ENCODE measurements at places on chromosomes 13 and 19.

DNA sequence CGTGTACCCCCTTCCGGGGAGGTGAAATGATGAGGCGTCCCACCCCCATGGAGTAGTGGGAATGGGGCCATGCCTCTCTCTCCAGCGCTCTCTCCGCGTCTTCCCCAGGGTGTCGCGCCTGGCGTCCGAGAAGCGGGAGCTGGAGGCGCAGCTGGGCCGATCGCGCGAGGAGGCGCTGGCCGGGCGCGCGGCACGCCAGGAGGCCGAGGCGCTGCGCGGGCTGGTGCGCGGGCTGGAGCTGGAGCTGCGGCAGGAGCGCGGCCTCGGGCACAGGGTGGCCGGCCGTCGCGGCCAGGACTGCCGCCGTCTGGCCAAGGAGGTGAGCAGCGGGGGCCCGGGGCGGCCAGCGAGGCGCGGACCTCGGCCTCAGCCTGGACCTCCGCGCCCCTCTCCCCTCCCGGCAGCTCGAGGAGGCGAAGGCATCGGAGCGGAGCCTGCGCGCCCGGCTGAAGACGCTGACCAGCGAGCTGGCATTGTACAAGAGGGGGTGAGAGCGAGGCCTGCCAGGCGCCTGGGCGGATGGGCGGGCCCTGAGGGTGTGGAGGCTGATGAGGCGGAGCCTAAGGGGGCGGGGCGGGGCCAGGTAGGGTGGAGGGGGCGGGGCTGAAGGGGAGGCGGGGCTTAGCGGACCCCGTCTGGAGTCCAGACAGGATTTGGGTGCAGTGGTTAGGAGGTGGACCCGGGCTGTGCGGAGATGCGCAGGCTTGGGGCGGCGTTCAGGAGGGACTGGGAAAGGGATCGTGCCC is 7.7 kb downstream of the PGLYRP1 start:
- peak; percentile 93 for DNase-seq

- peak; percentile 12 for DNase-seq
These were observed 43.1 kb downstream of the RASA3 start for GRCh38 chr13:114089341-114089740.

DNA sequence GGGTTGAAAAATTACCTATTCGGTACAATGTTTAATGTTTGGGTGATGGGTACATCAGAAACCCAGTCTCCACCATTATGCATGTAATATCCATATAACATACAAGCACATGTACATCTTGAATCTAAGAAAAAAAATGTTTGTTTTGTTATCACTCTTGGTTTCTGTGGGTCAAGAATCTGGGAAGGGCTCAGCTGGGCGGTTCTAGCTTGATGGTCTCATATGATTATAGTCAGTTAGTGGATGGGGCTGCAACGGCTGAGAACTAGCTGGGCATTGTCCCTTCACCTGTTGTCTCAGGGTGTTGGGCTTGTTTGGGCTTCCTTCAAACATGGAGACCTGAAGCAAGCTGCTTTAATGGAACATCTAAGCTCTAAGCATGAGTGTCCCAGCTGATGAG is 4.7 kb downstream of the ADGRE3 start:
- DNase-seq, result no peak

GRCh38 chr19:17035842-17036424 is 9.3 kb upstream of the CPAMD8 start:
- DNase-seq, result peak; percentile 48

GRCh38 chr13:63446329-63446728 is 2030.7 kb upstream of the PCDH20 start:
- DNase-seq, result no peak

- no peak for DNase-seq
These were observed 232.6 kb downstream of the UQCRFS1 start for GRCh38 chr19:28980236-28980868.

DNA sequence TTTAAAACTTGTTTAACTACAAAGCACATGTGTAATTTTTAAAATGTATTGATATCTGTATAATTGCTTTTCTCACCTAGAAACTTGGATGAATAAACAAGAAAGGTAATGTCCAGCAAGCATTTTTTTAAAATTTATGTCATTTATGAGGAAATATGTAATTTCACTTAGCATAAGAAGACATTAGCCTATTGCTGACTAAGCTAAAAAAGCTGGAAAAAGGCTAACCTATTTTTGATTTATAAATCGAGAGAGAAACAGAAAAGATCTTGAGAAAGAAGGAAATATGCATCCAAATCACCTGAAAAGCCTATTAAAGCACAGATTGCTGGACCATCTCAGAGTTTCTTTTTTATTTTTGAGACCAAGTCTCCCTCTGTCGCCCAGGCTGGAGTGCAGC is 1181.3 kb downstream of the SLITRK1 start:
- peak; percentile 26 for DNase-seq

GRCh38 chr13:23380534-23380933 is 53.0 kb downstream of the SACS start:
- DNase-seq, result no peak

DNA sequence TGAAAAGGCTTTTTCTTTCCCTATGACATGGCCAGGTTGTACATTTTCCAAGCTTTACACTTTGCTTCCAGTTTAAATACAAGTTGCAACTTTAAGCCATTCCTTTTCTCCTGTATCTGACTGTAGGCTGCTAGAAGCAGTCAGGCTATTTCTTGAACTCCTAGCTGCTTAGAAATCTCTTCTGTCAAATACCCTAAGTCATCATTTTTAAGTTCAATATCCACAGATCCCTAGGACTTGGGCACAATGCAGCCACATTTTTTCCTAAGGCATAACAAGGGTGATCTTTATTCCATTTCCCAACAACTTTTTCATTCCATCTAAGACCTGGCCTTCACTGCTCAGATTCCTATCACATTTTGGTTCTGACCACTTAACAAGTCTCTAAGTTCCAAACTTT is 142.7 kb upstream of the TUBA3C start:
- DNase-seq, result no peak

GRCh38 chr19:7149956-7150705 is 80.6 kb downstream of the ZNF557 start:
- DNase-seq, result peak; percentile 61

- no peak for DNase-seq
These were observed 1.3 kb upstream of the LDLR start for GRCh38 chr19:11087870-11088505.

GRCh38 chr19:31351056-31351854 is 2.0 kb upstream of the TSHZ3 start:
- DNase-seq, result no peak

- DNase-seq, result no peak
These were observed 212.5 kb downstream of the POSTN start for GRCh38 chr13:37385956-37386670.

GRCh38 chr13:99226513-99226912 is 25.9 kb downstream of the UBAC2 start:
- no peak for DNase-seq

- DNase-seq, result peak; percentile 89
These were observed 1.7 kb downstream of the PCDH8 start for GRCh38 chr13:52846567-52847321.

- DNase-seq, result no peak
These were observed 334.6 kb downstream of the MYO16 start for GRCh38 chr13:108963846-108964600.

GRCh38 chr13:68897331-68897928 is 1210.2 kb upstream of the ATXN8OS start:
- no peak for DNase-seq

- DNase-seq, result no peak
These were observed 46.9 kb downstream of the FNDC3A start for GRCh38 chr13:49022472-49023144.

DNA sequence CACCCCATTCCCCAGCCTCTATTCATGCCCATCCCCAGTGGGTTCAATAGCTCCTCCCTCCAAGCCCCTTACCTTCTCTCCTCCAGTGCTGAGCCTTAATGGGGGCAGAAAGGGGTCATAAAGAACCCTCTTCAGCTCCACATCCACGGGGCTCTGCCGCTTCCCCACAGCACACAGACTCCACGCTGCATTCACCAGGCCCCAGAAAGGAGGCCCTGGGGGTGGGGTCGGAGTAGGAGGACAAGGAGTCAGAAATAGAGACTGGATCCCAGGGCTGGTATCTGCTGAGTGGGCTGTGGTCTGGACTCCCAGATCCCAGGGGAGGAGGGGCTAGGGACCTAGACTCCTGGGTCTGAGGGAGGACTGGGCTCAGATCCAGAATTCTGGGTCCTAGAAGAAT is 1.6 kb downstream of the CA11 start:
- DNase-seq, result no peak

DNA sequence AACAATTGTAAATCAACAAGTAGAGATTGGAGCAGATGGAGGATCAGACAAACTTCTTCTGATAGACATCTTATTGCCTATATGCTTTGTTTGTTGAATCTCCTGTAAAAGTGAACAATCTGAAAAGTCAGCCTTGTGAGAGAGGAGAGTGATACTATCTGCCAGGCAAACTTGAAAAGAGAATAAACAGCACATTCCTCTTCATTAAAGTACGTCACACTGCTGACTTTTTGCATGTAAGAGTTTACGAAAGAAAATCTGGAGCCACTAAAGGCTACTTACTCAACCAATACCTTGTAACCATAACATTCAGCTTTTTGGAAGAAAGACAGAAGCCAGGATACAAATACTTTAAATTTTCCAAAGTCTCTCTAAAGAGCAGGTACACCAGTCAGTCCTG is 42.5 kb downstream of the EDNRB start:
- DNase-seq, result no peak

- no peak for DNase-seq
These were observed 703.7 kb downstream of the UQCRFS1 start for GRCh38 chr19:28509079-28509895.

DNA sequence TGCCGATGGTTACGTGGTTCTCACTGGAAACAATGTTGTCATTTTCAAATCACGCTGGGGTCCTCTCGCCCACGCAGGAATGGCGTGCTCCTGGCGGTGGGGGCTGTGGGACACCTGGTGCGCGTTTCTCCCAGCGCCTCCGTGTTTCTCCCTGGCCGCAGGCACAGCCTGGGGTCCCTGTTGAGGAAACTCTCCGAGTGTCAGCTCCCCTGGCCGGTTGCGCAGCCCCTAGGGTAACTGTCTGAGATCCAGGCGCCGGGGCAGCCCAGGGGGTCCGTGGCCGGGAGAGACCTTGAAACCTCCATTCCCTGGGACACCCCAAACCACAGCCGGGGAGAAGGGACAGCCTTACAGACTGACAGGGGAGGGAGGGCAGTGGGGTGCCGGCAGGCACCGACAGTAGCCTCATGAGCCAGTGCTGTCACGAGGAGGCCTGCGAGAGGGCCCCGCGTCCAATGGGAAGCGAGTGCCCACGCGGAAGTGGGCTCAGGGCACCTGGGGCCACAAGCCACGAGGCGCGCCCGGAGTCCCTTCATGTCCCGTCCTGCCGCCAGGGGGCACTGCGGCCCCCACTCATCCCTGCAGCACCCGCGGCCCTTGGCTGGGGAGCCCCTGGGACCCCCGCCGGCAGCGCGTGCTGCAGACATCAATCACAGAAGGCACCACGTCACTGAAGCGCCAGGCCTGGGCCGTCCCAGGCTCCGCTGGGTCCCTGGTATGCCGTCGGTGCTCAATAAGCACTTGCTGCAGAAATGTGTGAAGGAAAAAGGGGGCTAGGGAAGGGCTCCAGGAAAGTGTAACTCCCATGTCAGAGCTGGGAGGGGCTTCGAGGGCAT is 9.5 kb downstream of the ADAMTSL5 start:
- DNase-seq, result peak; percentile 39

- no peak for DNase-seq
These were observed 153.9 kb downstream of the TEX29 start for GRCh38 chr13:111474136-111475002.

DNA sequence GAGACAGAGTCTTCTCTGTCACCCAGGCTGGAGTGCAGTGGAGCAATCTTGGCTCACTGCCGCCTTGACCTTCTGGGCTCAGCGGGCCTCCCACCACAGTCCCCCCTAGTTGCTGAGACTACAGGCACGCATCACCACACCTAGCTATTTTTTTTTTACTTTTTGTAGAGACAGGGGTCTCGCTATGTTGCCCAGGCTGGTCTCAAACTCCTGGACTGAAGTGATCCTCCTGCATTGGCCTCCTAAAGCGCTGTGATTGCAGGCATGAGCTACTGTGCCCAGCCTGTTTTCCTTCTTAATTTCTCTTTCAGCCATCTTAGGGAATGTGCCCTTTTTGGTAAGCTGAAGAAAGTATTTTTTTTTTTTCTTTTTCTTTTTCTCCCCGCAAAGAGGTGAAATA is 42.6 kb upstream of the RNF113B start:
- no peak for DNase-seq

DNA sequence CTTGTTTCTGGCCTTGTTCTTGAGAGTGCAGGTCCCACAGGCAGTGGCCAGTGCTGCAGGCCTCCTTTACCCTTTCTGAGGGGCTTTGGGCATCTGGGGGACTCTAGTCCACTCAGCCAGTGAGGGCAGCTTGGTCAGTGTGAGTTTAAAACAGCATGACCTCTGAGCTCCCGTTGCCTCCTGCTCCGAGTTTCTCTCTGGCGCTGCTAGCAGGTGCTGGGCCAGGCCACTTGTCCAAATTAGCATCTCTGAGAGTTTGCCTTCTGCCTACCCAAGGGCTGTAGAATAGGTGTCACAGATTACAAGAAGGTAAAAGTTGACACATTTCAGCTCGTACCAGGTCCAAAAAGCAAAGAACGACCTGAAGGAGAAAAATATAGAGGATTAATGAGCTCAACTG is 105.9 kb downstream of the SIPA1L3 start:
- no peak for DNase-seq

DNA sequence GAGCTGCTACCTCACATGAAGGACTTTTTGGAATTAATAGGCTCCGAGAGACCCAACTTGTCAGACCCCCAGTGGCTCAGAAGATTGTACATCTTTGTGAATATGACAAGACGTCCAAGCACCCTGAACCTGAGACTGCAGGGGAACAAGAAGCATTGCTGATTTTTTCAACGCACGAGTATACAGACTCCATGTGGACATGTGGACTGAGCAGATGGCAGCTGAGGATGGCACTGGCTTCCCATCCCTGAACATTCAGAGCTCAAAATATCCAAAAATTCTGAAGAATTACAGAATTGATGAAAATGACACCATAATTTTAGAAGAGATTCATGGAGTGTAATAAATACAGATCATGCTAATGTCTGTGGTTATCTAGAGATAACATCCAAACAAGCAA is 254.1 kb downstream of the MZT1 start:
- no peak for DNase-seq

DNA sequence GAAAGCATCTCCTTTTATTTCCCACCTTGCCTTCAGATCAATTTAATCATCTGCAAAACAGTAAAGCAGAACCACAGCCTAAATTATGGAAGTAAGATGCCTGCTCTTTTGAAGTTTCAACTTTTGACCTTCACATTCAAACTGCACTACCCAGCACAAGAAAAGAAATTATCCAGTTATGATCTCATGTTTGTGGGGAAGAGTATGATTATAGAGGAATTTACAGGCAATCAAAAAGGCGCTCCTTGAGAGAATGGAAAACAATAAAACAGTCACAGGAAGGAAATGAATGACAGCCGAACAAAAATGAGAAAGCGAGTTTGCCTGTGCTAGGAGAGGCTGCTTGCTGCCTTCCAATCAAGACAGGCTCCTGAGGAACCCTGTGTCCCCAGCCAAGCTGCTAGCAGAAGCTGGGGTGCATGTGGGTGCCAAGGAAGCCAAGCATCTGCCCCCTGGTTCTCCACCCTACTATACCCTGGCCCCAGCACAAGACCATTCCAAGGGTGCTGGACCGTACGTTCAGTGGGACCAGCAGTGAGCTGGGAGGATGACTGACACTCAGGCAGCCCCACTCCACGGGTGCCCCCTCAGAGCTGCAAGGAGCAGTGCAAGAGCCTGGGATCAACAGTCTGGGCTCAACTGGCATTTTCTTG is 47.8 kb downstream of the PEPD start:
- DNase-seq, result peak; percentile 9

- DNase-seq, result no peak
These were observed 80.7 kb upstream of the WASF3 start for GRCh38 chr13:26476782-26477142.

- no peak for DNase-seq
These were observed 372.9 kb downstream of the MTUS2 start for GRCh38 chr13:29193083-29193482.

- DNase-seq, result no peak
These were observed 31.2 kb downstream of the RCBTB2 start for GRCh38 chr13:48501705-48502104.
